ENCODE measurements at places on chromosomes 5 and 9. TPM values are rescaled to one million over a fixed set of nuclear protein-coding genes. Genes with fewer than 3 reads are reported as not detected.
A peak's percentile ranks its signal among the peaks of the same experiment; 100 is the strongest.

DNA sequence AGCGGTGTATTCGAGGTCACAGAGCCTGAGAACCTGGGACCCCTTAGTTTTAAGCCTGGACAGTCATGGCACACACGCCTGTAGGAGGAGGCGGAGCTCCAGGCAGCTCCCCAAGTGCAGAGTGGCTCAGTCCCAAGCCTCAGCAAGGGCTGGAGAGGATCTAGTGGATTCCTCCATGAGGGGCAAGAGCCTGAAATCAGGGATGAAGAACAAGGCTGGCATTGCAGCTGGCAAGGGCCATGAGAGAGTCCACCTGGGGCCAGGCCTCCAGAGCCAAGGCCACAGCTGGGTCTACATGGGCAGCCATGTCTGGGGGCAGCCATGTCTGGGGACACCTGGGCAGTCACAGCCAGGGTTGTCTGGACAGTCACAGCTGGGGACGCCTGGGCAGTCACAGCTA, 21.9 kb downstream of the ADAMTSL2 start:
- no peaks in the 10 kb centered on the region for H3K27me3 ChIP-seq
- DNase-seq, result no peak
- H3K4me1 ChIP-seq, result no peaks in the 10 kb centered on the region
- H3K36me3 ChIP-seq, result no peaks in the 10 kb centered on the region
- no peak overlapping the region for H3K4me3 ChIP-seq

The TMEM141 gene
- total RNA-seq, result 46.5 TPM

The HARS1 gene
- 26.4 TPM for total RNA-seq

DNA sequence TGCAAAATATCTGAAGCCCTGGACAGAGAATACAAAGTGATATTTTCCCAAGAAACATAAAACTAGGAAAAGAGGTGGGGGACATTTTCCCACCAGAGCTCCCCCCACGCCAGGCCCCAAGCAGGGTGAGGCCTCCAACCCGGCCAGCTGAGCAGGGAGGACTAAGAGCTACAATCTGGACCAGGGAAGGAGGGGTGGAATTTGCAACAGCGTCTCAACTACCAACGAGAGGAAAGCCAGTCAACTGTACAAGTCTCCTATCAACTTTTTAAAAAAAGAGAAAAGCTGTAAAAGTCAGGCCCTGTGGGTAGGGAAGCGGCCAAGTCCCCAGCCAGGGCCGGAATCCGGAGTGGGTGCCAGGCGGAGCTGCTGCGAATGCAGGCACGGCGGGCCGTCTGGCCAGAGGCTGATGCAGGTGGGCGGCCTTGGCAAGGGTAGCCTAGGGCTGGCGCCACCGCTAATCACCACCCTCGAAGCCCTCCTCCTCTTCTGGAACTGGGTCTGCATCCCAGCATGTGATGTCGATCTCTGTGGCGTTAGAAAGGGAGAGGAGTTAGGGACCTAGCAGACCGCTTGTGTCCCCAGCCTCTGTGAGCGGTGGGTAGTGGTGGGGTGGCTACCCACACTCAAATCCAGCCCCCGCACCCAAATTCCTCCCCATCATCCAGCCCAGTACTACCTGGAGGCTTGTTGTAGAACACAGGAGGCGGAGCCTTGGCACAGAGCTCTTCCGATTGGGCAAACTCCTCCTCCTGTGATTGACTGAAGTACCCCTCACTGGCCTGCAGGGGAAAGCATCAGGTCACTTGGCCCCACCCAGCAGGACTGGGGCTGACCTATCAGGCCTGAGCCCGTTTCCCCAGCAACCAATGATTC, 10.6 kb downstream of the PRR7 start:
- H3K36me3 ChIP-seq, result no peaks in the 10 kb centered on the region
- DNase-seq, result peak; percentile 81
- no peak overlapping the region for H3K27ac ChIP-seq
- no peaks in the 10 kb centered on the region for H3K27me3 ChIP-seq

The PPP2R2B gene
- 0.15 TPM for total RNA-seq

- no peak overlapping the region for H3K4me3 ChIP-seq
- no peak for DNase-seq
- no peaks in the 10 kb centered on the region for H3K36me3 ChIP-seq
Measured at GRCh38 chr9:105890046-105890822, 195.9 kb downstream of the TMEM38B start.

The FBLL1 gene
- not detected for total RNA-seq

DNA sequence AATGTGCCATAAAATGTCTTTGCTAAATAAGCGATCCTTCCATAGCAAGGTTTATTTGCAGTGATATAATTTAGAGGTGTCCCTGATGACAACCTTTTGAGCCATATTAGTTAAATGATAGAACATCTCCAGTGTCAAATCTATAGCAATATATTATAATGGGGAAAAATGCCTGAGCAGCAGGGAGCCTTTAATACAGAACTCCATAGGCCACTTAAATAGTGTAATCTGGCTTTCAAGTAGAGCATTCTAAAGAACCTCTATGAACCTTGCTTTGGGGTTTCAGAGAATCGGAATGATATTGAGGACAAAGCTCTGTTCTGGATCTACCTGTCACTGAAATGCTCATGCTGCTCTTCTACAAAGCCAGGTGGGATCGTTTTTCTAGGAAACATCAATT, 96.7 kb upstream of the MEF2C start:
- no peak for DNase-seq
- no peaks in the 10 kb centered on the region for H3K4me1 ChIP-seq
- H3K27ac ChIP-seq, result no peak overlapping the region
- H3K27me3 ChIP-seq, result no peaks in the 10 kb centered on the region
- H3K36me3 ChIP-seq, result no peaks in the 10 kb centered on the region
- no peak overlapping the region for H3K4me3 ChIP-seq

DNA sequence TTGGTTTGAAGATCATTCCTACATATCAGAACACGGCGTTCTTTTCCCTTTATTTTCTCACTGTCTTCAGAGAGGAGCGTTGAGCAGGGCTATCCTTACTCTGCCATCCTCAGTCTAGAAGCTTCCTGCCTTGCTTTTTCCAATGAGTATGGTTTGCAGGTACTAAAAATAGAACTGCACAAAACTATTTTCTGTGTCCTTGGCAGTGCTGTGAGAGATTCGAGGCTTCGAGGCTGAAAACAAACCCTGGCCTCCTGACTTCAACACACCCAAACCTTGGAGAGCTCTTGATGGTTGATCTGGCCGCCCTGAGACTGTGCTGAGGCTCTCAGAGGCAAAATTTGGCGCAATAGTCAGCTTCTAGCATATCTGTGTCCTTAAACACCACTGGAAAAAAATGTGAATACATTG, 78.9 kb downstream of the GOLPH3 start:
- H3K4me3 ChIP-seq, result no peak overlapping the region
- no peaks in the 10 kb centered on the region for H3K4me1 ChIP-seq
- no peak overlapping the region for H3K27ac ChIP-seq
- no peak for DNase-seq

- no peaks in the 10 kb centered on the region for H3K36me3 ChIP-seq
- H3K4me1 ChIP-seq, result no peaks in the 10 kb centered on the region
- no peak overlapping the region for H3K27ac ChIP-seq
- no peak overlapping the region for H3K4me3 ChIP-seq
Measured at GRCh38 chr5:32566319-32567111, 18.8 kb upstream of the SUB1 start.

GRCh38 chr9:77833561-77834429, 185.7 kb upstream of the GNA14 start:
- no peaks in the 10 kb centered on the region for H3K27me3 ChIP-seq
- DNase-seq, result no peak
- no peak overlapping the region for H3K4me3 ChIP-seq
- H3K27ac ChIP-seq, result no peak overlapping the region

The RFESD gene
- total RNA-seq, result 2.1 TPM

DNA sequence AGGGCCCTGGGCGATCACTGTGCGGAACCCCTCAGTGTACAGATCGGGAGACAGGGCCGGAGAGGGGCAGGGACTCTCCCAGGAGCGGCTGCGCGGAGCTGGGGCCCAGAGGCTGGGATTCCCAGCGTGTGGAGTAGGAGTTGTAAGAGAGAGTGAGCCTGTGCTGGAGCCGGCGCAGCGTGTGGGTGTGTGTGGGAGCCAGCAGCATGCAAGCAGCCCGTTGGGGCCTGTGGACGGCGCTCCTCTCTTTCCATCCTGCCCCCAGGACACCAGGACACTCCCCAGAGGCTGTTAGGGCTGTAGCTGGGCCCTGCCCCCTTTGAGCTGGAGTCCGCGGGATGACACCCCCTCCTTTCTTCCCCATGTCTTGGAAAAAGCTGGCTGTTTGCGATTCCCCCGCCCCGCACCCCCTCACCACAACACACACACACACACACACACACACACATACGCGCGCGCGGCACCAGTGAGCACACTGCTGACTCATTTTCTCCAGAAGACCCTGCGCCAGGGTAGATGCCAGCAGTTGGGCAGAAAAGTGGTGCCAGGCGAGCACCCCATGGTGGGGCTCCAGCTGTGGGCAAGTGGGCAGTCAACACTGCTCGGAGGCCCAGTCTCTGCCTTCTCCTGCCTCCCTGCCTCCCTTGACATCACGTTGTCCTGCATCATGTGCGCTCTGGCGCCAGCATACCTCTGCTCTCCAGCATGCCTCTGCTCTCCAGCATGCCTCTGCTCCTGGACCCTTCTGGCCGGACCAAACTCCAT, 1.5 kb downstream of the COL27A1 start:
- no peaks in the 10 kb centered on the region for H3K4me1 ChIP-seq
- peak overlapping the region; percentile 87 for H3K27ac ChIP-seq
- DNase-seq, result peak; percentile 80
- H3K27me3 ChIP-seq, result no peaks in the 10 kb centered on the region

DNA sequence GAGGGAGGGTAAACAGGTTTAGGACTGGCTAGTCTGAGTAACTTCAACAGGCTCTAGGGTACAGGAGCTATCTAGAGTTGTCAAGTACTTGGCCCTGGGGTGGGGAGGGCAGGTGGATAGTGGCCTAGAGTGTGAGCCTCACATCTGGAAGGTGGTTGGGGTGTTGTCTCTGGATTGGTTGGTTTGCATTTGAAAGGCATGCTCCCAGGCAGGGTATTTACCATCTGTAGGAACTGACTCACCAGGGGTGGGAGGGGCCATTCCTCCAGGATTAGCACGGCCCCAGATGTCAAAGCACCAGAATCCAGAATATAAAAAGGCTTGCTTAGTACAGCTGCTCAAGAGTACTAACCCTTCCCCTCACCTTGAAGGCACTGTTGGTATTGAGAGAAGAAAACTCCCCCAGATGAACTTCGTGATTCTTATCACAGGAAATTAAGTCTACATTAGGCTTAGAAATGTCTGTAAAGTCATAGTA, 193.3 kb downstream of the NTRK2 start:
- no peaks in the 10 kb centered on the region for H3K36me3 ChIP-seq
- H3K4me3 ChIP-seq, result no peak overlapping the region
- DNase-seq, result no peak
- no peaks in the 10 kb centered on the region for H3K27me3 ChIP-seq
- no peaks in the 10 kb centered on the region for H3K4me1 ChIP-seq

DNA sequence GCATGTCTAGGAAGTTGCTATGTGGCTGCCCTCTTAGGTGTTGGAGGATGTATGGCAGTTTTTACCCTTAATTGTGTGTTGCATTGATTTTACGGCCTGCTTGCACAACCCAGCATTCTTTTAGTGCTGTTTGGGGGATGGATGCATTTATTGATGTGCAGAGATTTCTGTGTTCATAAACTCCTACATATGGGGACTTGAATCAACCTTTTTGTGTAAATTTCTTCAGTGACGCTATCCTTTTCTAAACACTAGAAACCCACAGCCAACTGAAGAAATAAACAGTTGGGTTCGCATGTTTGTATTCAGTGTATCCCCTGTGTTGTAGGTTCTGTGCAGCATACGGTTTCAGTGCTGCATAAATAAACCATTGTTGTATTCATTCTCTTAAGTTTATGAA, 263.7 kb downstream of the RASEF start:
- H3K4me3 ChIP-seq, result no peak overlapping the region
- no peak overlapping the region for H3K27ac ChIP-seq
- H3K36me3 ChIP-seq, result no peaks in the 10 kb centered on the region
- H3K27me3 ChIP-seq, result no peaks in the 10 kb centered on the region
- no peaks in the 10 kb centered on the region for H3K4me1 ChIP-seq

DNA sequence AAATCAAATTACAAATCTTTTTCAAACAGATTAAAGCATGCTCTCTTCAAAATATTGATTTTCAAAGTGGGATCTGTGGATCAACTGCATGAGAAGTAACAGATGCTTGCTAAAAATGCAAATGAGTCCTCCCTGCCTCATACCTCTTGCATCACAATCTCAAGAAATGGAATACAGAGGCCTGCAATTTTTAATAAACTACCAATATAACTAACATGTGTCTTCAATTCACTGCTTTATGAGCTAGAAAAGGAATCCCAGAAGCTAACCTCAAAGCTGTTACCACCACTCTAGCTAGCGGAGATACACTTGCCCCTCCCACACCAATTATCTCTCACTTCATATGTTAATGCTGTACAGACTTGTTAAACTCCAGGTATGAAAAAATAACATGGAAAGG, 9.6 kb downstream of the OR13C5 start:
- H3K36me3 ChIP-seq, result no peaks in the 10 kb centered on the region
- H3K4me3 ChIP-seq, result no peak overlapping the region
- H3K4me1 ChIP-seq, result no peaks in the 10 kb centered on the region
- no peaks in the 10 kb centered on the region for H3K27me3 ChIP-seq
- DNase-seq, result no peak
- H3K27ac ChIP-seq, result no peak overlapping the region

GRCh38 chr9:107323836-107324585, 40.9 kb downstream of the RAD23B start:
- no peak overlapping the region for H3K27ac ChIP-seq
- H3K4me1 ChIP-seq, result no peaks in the 10 kb centered on the region
- no peak overlapping the region for H3K4me3 ChIP-seq
- DNase-seq, result no peak
- no peaks in the 10 kb centered on the region for H3K36me3 ChIP-seq
- no peaks in the 10 kb centered on the region for H3K27me3 ChIP-seq

The SLC6A7 gene
- total RNA-seq, result not detected

- H3K4me3 ChIP-seq, result no peak overlapping the region
- H3K4me1 ChIP-seq, result no peaks in the 10 kb centered on the region
- no peaks in the 10 kb centered on the region for H3K27me3 ChIP-seq
- H3K36me3 ChIP-seq, result no peaks in the 10 kb centered on the region
- H3K27ac ChIP-seq, result no peak overlapping the region
Measured at GRCh38 chr5:58064801-58065200, 395.1 kb downstream of the PLK2 start.

DNA sequence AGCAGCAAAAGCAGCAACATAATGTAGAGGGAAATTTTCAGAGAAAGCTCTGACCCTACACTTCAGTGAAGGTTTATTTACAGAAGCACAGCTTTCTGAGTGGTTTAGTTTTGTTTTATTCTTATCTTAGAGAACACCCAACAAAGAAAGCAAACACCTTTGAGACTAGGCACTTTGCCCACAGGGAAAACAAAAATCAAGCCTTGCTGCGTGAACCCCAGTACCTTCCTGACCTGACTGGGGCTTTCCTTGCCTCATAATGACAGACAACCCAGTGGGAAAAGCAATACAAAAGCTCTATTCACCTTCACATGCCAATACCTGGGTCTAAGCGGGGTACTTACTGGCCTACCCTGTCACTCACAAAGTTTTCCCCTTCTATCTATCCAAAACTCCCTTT, 189.8 kb downstream of the HINT1 start:
- no peak overlapping the region for H3K27ac ChIP-seq
- no peak overlapping the region for H3K4me3 ChIP-seq
- H3K36me3 ChIP-seq, result no peaks in the 10 kb centered on the region
- H3K4me1 ChIP-seq, result no peaks in the 10 kb centered on the region
- no peak for DNase-seq
